Breast epithelium (tissue), 4 donors: ENCODE measurements at places on chromosomes 13 and 19.

- no peak for DNase-seq
These were observed 60.9 kb upstream of the ZNF527 start for GRCh38 chr19:37309834-37310575.

DNA sequence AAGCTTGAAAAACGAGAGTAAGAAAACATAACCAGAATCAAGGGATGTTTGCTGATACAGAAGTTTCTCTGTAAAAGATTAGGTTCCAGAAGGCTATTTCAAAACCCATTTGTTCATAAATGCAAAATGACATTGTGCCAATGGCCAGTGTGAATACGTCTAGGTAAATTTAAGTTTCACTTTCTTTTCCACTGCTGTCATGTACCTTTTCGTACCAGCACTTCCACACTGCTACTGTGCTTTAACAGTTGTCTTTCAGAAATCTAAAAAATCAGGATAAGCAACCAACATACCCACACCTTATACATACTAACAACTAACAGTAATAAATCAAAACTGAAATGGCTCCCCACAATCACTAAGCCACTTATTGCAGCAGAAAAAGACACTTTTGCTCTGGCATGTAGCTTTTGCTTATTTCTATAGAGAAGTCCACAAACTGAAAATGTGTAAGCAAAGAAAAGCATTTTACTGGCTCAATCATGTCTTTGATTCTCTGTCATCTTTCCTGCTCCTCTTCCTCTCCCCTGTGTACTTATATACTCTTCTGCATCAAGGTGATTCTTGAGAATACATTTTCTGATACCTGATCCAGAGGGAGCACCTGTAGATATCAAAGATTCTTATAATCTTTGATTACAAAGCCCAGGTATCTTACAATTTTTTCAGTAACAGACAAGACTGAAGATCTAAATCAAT lies 34.3 kb downstream of the ELF1 start:
- DNase-seq, result no peak

DNA sequence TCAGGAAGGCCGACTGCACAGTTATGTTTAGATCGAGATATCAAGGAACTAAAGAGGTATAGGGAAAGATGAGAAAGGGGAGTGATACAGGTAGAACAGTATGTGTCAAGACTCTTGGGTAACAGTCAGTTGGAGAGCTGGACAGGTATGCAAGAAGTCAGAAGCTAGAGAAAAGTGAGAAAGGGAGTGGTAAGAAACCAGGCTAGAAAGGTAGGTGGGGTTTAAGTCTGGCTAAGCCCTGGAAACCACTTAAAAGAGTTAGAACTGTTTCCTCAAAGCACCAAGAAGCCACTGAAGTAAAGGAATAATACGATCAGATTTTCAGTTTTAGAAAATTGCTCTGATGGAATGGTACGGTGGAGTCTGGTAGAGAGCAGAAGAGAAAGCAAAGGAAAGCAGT lies 196.4 kb downstream of the VWA8 start:
- no peak for DNase-seq

- peak; percentile 29 for DNase-seq
These were observed 28.0 kb downstream of the RXFP2 start for GRCh38 chr13:31767175-31767900.

DNA sequence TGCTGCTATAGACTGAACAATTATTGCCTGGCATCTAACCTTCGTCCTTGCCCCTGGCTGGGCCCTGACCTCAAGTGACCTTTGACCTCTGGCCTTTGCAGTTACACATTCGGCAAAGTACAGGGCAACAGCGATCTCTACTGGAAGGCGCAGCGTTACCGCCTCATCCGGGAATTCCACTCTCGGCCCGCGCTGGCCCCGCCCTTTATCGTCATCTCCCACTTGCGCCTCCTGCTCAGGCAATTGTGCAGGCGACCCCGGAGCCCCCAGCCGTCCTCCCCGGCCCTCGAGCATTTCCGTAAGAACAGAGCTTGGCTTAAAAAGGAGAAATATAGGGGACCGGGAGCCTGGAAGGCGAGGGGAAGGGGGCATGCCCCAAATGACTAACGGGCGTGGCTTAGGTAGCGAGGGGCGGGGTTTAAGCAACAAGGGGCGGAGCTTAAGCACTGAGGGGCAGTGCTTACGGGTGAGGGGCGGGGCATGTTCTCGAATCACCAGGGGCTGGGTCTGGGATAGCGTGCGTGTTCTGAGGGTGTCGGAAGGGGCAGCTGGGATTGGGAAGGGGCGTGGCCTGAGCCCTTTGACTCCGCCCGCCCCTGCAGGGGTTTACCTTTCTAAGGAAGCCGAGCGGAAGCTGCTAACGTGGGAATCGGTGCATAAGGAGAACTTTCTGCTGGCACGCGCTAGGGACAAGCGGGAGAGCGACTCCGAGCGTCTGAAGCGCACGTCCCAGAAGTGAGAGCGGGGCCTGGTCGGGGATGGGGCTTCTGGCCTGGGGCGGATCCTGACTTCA lies 52.7 kb downstream of the TRPM4 start:
- no peak for DNase-seq

DNA sequence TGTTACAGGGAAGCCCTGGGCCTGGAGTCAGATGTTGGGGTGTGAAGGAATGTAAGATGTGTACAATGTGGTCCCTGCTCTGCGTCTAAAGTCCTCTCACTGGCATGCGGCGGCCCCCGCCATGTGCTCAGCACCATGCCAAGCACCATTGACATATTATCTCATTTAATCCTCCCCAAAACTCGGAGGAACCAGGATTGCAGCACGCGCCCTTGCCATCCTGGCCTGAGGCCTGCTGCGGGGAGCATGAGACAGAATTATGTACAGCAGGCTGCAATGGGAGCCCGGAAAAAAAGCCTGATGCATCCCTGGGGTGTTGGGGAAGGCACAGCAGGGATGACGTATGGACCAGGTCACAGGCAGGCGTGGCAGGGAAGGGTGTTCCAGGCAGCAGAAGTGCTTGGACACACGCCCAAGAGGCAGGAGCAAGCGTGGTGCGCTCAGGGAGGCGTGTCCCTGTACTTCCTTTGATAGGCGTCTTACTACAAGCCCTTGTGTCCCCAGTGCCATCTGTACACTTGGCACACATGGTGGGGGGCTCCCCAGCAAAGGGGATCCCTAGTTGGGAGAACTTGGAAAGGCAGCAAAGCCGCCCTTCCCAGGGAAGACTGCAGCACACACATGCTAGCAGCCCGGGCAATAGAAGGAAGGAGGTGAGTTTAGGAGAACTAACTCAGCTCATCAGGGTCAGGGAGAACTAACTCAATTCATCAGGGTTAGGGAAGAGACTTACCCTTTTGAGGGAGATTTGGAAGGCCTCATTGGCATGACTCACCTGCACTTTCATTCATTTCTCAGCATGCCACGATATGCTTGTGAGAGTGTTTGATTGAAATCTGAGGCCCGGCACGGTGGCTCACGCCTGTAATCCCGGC lies 3.4 kb downstream of the EVI5L start:
- DNase-seq, result no peak

DNA sequence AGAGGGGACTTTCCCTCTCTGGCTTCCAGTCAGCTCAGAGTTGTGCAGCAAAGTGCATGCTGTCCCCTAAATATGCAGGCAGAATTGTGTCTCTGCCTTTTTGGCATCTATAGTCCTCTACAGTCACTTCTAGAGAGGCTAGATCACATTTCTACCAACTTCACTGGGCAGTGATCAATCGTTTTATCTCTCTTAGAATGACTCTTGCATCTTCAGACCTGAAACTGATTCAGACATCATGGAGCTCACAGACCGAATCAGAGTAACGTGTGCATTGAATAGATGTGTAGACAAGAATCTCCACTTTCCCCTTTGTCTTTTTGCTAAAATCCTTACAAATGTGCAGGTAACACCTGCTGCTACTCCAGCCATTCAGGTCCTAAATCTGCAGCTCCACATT lies 6.2 kb downstream of the ZNF253 start:
- no peak for DNase-seq

GRCh38 chr19:2912306-2912705 lies 11.6 kb downstream of the ZNF57 start:
- DNase-seq, result no peak

- DNase-seq, result no peak
These were observed 22.5 kb downstream of the CAB39L start for GRCh38 chr13:49421391-49421790.

- DNase-seq, result peak; percentile 41
These were observed 33.2 kb upstream of the KATNAL1 start for GRCh38 chr13:30340331-30341250.

DNA sequence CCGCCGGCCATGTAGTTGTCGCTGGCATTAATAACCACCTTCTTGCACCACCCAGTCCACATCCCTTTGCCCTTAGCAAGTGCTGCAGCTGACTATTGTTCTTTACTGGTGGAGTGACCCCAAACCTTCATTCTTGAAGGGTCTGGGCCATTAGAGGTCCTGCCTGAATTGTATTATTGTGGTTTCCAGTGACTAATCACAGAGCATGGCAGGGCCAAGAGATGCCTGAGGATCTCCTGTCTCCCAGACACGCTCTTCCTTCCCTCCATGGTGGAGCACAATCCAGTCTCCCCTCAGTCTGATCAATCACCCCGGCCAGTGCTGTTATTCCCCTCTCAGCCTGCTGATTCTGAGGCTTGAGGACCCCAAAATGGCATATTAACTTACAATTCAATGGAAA lies 39.0 kb downstream of the C1QTNF9 start:
- DNase-seq, result no peak

DNA sequence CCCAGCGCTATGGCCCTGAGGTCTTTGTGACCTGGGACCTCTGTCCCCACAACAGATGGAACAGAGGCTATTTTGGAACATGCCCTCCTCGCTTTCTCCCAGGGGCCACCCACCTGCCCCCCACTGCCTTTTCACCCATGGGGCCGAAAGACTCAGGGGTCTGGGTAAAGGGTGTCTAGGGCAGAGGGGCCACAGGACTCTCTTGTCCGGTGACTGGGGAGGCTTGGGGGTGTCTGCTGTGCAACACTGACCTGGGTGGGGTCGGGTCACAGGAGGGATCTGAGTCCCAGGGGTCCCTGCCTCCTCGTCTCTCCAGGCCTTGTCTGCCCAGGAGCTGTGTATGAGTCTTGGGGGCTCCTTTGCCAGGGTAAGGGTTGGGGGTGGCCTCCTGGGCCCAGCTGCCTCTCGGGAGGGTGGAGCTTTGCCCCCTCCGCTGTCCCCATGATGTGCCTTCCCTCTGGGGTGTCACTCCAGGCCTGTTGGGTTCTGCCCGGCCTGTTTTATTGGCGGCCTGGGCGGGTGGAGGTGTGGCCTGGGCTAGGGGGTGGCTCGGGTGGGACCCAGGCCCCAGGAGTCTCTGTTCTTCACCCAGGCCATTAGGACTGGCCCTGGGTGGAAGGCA lies 2.1 kb downstream of the ARID3A start:
- no peak for DNase-seq

GRCh38 chr13:111005364-111005763 lies 90.5 kb upstream of the ANKRD10 start:
- DNase-seq, result no peak

DNA sequence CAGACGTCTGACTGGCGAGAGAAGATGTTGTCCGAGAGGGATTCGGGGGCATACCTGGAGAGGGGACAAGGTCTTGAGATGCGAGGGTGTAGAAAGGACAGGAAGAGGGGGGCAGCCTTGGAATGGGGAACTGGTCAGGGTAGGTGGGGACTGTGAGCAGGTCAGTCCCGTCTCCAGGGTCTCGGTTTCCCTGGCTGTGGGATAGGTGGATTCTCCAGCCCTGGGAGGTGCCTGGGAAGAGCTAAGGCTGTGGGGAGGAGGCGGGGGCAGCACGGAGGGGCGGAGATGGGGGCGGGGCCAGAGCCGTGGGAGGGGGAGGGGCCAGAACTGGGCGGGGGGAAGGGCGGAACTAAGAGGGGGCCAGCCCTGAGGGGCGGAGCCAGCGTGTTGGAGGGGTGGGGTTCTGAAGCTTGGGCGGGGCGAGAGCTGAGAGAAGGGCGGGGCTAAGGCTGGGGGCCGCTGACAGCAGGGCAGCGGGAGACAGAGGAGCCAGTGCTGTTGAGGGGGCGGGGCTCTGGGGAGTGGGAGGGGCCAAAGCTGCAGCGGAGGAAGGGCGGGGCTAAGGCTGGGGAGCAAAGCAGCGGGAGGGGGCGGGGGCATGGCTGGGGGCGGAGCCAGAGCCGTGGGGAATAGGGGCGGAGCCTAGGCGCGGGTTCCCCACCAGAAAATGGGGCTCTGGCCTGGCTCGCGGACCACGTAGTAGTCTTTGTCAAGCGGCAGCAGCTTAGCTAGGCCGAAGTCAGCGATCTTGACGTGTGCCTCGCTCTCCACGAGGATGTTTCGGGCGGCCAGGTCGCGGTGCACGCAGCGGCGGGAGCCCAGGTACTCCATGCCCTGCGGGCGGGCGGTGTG lies 9.5 kb upstream of the INSL3 start:
- no peak for DNase-seq

GRCh38 chr19:3225169-3225485 lies 666 bp downstream of the CELF5 start:
- DNase-seq, result no peak

DNA sequence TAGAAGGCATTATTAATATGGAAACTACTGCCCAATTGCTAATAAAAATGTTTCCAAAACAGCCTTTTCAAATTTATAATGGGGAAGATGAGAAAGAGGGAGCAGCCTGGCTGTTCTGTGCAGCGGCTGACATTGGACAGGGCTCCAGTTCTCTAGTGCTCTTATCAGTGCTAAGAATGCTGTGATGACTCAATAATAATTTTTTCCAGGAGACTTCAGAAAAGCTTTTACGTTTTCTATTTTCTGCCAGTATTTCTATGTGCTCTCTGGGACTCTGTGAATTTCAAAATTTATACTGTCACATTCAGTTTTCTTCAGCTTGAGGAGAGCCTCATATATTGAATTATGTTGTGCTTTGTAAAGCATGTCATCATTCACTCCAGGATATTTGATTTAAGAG lies 209.6 kb downstream of the VWA8 start:
- DNase-seq, result no peak

GRCh38 chr19:5651361-5651760 lies 28.5 kb downstream of the SAFB start:
- DNase-seq, result no peak

DNA sequence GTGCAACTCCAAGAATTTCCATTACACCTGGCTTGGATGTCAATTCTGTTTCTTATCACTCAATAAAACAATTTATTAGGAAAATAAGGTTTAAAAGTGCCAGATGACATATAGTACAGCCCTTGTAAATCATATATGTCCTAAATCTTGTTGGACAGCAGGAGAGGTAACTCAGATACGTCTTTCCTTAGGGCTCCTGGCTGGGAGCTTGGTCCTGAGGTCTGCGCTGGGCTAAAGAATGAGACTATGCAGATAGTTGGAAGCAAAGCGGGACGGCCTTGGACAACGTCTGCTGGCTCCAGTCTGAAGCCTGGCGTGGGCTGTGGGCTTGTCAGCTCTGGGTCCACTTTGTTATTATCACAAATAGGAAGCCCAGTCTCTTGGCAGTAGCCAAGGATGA lies 377.0 kb downstream of the DLEU7 start:
- DNase-seq, result no peak
